ENCODE measurements at places on chromosomes 13 and 19.

- no peak for DNase-seq
Observed at GRCh38 chr13:58476206-58476918, 844.8 kb downstream of the PCDH17 start.

- DNase-seq = no peak
Observed at GRCh38 chr19:35740108-35740422, 2.2 kb downstream of the IGFLR1 start.

DNA sequence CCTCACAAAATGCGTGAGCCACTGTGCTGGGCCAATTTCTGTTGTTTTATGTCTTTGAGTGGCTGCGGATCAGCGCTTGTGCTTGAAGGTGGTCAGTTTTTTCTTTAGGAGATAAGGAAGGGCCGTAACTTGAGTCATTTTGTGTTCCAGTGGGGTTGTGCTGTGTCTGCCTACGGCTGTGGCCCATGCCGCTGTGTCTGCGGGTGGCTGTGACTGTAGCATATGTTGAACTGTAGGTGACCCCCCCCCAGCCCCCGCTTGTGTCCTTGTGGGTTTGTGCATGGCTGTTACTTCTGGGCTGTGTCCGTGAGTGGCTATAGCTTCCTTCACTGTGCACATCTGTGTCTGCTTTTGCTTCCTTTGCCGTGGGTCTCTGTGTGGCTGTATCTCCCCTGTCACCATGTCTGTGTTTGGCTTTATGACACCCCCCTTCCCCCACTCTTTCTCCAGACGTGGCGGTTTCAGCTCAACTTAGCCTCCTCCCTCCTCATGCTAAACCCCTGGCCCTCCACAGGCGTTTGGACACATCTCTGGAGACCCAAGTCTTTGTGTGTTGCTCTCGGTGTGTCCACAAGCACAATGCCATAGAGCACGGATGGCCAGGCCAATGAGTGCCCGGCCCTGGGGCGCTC, 675 bp downstream of the PPP1R14A start:
- no peak for DNase-seq

GRCh38 chr13:111975539-111976473, 91.1 kb upstream of the SOX1 start:
- no peak for DNase-seq

Measured in CD4-positive, alpha-beta T cell (primary cell).